ENCODE measurements at places on chromosomes 16 and 17.

DNA sequence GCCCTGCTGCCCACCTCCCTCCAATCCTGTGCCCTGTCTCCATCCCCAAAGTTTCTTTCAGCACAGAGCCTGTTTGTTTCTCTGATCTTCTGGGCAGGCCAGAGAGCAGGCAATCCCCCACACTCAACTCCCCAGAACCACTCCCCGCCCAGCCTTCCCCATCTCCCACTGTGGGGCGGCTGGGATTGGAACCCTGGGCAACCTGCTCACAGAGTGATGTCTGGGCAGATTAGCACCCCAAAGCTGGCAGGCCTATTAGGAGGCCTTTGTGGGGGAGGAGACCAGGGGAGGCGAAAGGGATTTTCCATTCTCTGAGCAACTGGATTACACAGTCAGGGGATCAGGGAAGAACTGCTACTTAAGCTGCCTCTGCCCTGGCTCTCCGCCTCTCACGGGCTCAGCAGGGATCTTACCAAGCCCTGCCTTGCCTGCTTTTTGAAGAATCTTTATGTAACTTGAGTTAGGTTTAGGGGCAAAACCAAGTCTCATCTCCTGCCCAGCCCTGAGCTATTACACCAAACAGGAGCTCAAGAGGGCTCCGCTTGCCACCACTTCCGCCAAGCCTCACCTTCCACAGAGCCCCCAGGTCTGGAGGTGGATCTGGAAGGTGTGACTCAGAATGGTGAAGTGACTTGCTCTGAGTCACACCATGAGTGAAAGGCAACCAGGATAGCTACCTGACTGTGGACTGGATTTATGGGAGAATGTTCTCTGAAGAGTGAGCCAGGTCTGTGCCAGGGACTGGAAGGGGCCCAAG is 16.0 kb upstream of the LHX1 start:
- no peak for DNase-seq

GRCh38 chr17:54153423-54153822 is 330.7 kb downstream of the KIF2B start:
- no peak for DNase-seq

DNA sequence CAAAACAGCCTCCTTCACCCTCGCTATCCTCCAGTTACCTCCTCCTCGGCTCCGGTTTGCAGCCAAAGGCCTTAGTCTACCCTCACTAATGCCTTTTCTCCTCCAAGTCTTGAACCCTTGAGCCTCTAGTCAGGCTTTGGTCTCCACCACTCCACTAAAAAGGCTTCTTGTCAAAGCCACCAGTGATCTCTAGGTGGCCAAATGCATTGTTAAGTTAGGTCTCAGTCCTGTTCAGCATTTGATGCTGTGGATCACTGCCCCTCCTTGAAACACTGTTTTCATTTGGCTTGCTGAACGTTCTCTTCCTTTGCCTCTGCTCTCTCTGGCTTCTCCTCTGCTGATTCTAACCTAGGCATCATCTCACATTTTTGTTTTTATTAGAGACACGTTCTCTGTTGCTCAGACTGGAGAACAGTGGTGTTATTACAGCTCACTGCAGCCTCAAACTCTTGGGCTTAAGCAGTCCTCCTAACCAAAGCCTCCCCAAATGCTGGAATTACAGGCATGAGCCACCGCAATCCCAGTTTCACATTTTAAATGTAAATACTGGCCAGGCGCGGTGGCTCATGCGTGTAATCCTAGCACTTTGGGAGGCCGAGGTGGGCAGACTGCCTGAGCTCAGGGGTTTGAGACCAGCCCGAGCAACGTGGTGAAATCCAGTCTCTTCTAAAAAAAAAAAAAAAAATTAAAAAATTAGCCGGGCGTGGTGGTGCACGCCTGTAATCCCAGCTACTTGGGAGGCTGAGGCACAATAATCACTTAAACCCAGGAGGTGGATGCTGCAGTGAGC is 1.1 kb downstream of the SGF29 start:
- no peak for DNase-seq

GRCh38 chr16:80459331-80459777 is 81.4 kb upstream of the DYNLRB2 start:
- no peak for DNase-seq

DNA sequence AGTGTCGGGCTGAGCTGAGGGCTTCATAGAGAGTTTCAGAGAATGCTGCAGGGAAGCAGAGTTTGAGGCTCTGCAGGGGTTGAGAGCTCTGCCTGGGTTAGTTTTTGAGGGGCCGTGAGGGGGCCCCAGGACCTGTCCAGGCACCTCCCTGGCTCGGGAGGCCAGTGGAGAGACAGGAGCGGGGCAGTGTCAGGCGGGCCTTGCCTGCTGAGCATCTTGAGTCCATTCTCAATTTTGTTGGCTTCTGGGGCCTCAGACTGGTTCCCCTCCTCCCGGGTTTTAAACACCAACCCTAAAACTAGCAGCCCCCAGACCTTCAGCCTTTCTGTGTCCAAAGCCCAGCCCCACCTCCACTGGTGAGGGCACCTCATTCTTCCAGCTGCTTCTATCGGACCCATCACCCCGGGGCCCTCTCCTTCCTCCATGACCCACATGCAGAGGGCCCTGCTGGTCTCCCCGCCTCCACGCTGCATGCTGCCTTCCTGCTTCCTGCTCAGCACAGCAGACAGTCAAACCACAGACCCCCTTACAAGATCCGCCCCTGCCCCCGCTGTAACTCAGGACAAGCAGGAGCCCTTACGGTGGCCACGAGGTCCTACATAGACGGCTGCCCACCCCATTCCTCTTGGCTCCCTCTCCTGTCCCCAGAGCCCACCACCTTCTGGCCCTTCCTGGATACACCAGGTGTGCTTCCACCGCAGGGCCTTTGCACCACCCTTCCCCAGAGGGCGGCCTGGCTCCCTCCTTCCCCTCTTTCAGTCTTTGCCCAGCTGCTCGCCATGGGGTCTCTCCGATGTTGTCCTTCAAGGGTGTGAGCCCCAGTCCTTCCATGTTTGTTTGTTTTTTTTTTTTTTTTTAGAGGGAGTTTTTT is 3.8 kb downstream of the RNF213 start:
- no peak for DNase-seq

GRCh38 chr16:85613604-85614337 is 649 bp downstream of the GSE1 start:
- peak; percentile 35 for DNase-seq

GRCh38 chr17:77011173-77012011 is 129.4 kb upstream of the SEC14L1 start:
- peak; percentile 70 for DNase-seq

GRCh38 chr16:50301626-50302471 is 35.5 kb downstream of the ADCY7 start:
- DNase-seq: no peak

GRCh38 chr16:52537516-52537915 is 9.4 kb downstream of the TOX3 start:
- no peak for DNase-seq

GRCh38 chr17:61205931-61206330 is 193.7 kb upstream of the TBX2 start:
- peak; percentile 3 for DNase-seq

DNA sequence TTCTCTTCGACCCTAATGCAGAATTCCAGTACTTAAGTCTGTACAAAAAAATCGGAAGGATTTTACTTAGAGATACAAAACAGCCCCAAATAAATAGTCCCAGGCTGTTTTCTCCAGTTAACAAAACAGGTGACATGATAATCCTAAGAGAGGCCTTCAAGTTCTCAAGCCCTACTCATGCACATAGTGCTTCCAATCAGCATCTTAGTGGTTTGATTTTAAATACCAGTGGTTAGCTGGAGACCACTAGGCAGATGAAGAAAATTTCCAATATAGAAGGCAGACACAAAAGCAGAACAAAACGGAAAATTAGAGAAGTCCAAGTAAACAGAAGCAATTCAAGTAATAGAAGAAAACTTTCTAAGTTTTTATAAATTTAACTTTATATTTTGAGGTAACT is 5.2 kb upstream of the OR4D2 start:
- DNase-seq: no peak

DNA sequence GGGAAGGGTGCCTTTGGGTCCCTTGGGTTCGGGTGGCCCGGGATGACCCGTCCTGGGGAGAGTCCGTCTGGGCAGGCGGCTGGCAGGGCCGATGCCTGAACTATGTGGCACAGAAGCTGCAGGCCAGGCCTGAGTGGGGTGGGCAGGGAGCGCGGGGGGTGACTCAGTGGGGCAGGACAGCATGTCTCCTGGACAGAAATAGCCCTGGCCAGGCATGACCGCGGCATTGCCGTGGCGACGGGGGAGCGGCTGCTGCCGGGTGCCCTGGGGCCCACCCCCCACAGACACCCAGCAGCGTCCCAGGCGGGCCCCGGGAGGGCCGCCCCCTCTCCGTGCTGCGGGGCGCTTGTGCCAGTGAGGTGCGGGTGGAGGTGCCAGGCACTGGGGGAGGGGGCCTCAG is 1.8 kb upstream of the C1QTNF8 start:
- no peak for DNase-seq

DNA sequence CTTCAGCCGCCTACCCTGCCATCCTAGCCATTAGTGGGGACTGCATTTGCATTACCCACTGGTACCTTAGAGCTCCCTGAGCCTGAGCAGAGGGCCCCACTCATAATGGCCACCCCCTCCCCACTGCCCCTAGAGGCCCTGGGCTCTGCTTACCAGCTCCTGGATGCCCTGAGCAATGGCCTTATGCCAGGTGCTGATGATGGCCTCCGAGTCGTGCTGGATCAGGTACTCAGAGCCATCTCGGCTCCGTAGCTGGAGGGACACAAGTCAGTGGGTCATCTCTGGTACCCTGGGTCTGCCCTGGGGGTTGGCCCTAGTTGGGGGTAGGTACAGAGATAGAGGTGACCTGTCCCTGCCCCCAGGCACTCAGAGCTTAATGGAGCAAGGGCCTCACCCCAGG is 34.9 kb downstream of the ARHGAP27 start:
- no peak for DNase-seq

DNA sequence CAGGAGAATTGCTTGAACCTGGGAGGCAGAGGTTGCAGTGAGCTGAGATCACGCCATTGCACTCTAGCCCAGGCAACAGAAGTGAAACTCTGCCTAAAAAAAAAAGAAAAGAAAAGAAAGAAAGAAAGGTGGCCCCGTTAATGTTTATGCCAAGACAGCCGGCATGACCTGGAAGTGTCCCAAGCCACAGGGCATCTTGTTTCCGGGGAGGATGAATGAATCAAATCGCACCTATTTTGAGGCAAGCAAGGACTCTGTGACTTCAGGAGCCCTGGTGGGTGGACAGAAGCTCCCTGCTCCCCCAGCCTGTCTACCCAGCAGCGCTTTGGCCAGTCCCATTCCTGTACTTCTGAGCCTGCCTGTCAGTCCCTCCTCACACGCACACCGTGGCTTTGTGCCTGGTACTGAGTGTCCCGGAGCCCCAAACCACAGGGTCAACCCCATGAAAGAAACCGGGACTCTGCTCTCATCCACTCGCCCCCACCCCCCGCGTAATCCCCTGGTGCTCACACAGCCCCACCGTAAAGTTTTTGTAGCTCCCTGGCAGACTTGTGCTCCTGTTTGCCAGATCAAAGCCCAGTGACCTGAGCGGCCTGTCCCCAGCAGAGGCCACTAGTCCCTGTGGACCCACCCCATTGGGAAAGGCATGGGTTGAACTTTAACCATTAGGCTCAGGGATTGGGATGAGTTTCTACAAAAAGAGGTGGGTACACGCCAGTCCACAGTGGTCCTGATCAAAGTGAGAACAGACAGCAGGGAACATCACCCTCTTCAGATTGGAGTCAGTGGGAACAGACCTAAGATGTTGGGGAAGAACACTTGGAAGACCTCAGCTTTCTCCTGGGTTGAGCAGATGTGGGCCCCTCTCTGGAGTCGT is 19.3 kb downstream of the CD2BP2 start:
- no peak for DNase-seq

GRCh38 chr17:75059369-75060345 is 12.6 kb downstream of the KCTD2 start:
- no peak for DNase-seq

GRCh38 chr17:18035704-18036103 is 3.3 kb downstream of the ATPAF2 start:
- no peak for DNase-seq

DNA sequence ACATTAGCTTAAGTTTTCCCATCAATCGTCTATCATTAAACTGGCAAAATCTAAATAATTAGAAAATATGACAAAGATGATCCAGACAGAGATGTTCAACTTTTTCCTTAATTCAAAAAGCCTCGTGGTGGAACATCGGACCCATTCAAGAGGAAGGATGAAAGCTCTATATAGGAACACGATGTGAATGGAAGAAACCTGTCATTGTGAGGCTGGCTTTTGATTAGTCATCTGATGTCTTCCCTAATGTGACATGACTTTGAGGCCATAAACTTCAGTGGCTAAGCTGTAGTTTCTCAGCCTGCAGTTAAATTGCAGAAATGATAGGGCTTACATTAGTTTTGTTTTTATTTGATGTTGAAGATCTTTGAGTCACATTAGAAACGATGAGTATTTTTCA is 1.0 kb downstream of the AMZ2 start:
- DNase-seq: no peak

DNA sequence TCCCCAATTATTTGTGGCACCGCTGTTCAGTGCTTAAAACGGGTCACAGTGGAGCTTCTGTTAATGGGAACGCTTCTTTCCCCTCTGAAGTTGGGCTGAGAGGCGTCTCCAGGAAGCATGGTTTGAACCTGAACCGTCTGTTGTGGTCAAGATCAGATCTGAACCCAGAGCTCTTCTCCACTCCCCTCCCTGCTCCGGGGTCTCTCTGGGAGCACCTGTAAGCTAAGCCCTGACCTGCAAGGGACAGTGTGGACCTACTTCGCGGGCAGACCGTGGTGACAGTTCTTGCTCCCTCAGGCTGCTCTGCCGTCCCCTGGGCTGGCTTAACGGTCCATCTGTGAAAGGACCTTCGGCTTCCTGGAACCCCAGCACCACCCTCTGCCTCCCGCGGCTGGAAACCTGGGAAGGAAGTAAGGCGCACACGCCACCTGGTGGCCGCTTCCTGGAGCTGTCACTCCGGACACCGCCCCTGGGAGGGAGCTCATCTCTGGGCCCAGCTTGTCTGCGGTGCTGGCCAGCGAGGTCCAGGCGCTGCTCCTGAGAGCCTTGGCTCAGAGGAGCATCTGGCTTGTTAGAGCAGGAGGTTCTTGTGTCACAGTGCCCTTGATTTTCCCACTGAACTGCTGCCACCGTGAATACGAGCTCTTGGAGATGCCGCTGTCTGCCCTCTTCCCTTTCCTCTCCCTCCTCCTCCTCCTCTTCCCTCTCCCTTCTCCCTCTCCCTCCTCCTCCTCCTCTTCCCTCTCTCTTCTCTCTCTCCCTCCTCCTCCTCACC is 518.5 kb upstream of the EEF2KMT start:
- DNase-seq: peak; percentile 54

DNA sequence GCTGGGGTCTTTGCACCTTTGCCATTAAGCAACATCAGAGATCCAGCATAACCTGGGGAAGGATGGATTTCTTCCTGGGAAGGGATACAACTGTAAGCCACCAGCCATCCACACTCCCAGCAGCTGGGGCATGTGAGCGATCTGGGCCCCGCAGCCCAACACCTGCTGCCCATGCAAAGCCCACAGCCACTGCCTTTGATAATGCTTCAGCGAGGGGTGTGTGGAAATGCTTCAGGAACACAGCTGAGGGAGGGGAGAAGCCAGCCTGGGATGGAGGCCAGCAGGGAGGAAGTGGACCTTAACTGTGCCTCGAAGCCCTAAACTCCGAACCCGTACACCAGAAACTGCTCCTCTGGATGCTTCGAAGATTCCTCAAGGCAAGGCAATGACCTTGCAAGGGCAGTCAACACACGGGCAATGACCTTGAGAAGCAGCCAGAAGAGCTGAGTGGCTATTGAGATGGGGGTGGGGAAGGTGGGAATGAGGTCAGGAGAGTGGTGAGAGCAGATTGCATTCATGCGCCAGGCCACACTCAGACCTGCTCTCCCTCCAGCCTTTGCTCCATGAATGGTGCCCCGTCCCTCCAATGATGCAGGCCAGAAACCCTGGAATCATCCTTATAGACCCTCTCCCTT is 49.1 kb downstream of the KATNIP start:
- DNase-seq: no peak

GRCh38 chr17:45098081-45098868 is 34.0 kb downstream of the PLCD3 start:
- no peak for DNase-seq

All from NCI-H446 (cell line).